ENCODE measurements at places on chromosomes 6 and 20.

- DNase-seq, result peak; percentile 75
These were observed 7.8 kb upstream of the MDGA1 start for GRCh38 chr6:37705239-37706051.

- DNase-seq, result peak; percentile 24
These were observed 237.7 kb downstream of the ARID1B start for GRCh38 chr6:157014871-157015270.

GRCh38 chr6:16198061-16198705, 40.2 kb upstream of the GMPR start:
- DNase-seq, result no peak

GRCh38 chr6:24949020-24949569, 13.3 kb upstream of the RIPOR2 start:
- DNase-seq, result no peak

- no peak for DNase-seq
These were observed 19.2 kb downstream of the KCNG1 start for GRCh38 chr20:51003753-51004152.

DNA sequence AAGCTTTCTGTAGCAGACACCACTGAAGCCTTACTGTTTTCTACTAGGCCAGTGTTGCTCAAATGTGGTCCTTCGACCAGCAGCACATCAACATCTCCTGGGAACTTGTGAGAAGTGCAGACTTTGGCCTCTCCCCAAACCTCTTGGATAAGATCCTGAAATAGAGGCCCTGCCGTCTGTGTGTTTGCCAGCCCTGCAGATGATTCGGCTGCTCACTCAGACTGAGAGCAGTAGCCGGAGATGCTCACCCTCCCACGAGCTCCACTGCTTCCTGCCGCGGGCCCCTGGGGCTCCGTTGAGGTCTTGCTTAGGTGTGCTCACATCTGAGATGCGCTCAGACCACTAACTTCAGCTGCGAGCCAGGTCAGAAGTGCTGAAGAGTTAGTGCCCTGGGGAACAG, 129.5 kb upstream of the SSTR4 start:
- no peak for DNase-seq

DNA sequence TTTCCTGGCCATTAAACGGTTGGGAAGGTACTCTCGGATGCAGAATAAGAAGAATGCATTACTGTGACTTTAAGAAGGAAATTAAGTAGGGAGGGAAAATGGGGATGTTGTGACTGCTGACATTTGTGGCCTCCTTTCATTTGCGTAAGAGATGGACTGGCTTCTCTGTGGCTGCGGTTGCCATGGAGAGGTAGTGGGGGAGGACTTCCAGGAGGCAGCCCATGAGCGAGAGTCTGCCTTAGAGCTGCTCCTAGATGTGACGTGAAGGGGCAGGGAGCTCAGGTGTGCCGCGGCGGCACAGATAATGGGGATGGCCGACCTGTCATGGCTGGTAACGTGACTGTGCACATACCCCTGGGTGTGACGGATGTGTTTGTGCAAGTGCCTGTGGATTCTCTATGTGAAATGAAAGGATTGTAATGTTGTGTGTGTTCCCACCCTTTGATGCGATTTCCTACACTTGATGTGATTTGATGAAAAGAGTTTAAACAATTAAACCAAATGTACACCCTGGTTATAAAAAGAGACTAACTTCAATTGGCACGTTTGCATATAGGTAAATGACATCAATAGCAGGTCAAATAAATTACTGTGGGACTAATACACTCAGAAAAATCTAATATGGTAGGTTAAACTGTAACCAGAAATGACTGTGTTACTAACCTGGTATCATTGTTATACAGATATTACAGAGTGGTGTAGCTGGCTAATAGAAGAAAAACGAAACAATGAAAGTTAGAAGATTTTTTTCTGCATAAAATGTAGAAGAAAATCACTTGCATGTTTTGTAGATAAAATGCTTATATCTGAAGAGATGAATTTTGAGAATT, 48.9 kb downstream of the HIVEP1 start:
- no peak for DNase-seq

DNA sequence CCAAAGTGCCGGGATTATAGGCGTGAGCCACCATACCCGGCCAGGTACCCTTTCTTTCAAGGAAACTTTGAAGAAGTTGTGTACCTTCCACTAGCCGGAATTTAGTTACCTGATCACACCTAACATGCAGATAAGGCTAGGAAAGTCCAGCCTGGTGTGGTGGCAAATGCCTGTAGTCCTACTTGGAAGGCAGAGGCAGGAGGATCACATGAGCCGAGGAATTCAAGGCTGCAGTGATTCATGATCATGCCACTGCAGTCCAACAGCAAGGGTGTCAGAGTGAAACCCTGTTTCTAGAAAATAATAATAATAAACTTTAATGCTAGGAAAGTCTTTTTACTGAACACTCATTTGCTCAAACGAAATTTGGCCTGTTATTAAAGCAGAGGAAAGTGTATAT, 21.0 kb downstream of the NFYA start:
- no peak for DNase-seq

Data from HAP-1 (cell line).